ENCODE measurements at places on chromosomes 2 and 18.

- DNase-seq, result peak; percentile 66
Measured at GRCh38 chr2:120134263-120134662, 88.9 kb downstream of the TMEM185B start.

GRCh38 chr2:187468262-187468661, 20.2 kb upstream of the CALCRL start:
- no peak for DNase-seq

- DNase-seq, result no peak
Measured at GRCh38 chr2:49801898-49802450, 647.7 kb upstream of the FSHR start.

GRCh38 chr2:189876271-189876670, 92.0 kb downstream of the PMS1 start:
- DNase-seq, result no peak

GRCh38 chr2:150783015-150783414, 295.5 kb upstream of the RND3 start:
- DNase-seq, result no peak

- no peak for DNase-seq
Measured at GRCh38 chr2:157415591-157416101, 28.2 kb downstream of the CYTIP start.

- peak; percentile 31 for DNase-seq
Measured at GRCh38 chr18:361941-362310, 94.1 kb upstream of the THOC1 start.

DNA sequence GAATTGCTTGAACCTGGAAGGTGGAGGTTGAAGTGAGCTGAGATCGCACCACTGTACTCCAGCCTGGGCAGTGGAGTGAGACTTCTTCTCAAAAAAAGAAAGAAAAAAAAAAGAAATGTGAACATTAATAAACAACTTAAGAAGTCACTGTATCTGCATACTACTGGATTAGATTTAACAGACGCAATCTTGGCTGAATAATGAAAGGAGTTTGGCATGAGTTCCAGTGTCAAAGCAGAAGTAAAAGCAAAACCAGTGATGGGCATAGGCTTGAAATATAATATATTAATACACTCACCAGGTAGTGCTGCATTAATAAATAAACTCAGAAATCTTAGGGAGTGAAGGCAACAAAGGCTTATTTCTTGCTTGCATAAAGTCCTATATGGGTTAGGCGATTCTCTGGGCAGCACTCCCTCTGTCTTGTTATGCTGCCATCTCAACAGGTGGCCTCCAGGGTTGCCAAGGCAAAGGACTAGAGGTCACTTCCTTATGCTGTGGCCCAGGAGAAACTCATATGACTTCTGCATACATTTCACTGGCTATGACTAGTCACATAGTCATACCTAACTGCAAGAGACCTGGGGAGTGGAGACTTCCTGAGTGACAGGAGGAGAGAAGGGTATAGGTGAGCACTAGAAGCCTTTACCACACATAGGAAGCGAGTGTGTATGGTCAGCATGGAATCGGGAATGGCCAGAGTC, 296.2 kb upstream of the SPRED2 start:
- DNase-seq, result no peak

DNA sequence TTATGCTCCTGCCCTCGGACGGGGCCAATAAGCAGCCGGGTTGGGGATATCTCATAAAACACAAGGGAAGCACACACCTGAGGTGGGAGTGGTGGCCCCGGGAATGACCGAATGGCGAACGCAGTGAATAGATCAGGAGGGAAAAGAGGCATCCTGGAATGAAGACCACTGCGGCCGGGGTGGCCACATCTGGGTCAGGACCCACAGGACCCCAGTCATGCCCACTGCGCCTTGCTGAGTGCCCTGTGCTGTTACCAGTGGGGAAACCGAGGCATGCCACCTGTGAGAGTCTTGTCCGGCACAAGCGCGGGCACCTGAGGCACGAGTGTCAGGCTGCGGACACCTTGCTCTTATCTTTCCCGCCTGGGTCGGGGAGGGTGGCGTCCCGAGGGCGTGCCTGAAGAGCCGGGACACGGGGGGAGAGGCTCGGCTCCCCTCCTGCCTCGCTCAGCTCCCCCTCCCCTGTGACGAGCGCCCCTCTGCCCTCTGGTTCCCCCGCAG, 1.6 kb downstream of the PDCD1 start:
- DNase-seq, result no peak

- no peak for DNase-seq
Measured at GRCh38 chr2:169285531-169286235, 76.7 kb downstream of the LRP2 start.

DNA sequence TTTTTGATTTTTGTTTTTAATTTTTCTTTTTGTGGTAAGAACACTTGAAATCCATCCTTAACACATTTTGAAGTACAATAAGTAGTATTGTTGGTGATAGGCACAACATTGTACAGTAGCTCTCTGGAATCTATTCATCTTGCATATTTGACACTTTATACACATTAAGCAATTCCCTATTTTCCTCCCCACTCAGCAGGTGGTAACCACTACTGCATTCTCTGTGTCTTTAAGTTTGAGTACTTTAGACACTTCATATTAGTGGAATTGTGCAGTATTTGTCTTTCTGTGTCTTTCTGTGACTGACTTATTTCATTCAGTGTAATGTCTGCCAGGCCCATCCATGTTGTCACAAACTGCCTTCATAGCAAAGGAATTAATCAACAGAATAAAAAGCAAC, 471.7 kb upstream of the CDH20 start:
- DNase-seq, result no peak

GRCh38 chr2:208179028-208179609, 10.7 kb downstream of the C2orf80 start:
- DNase-seq, result no peak

- DNase-seq, result peak; percentile 52
Measured at GRCh38 chr18:45621061-45621511, 5.8 kb downstream of the SLC14A2 start.

GRCh38 chr2:7933672-7934071, 748.2 kb upstream of the ID2 start:
- no peak for DNase-seq

DNA sequence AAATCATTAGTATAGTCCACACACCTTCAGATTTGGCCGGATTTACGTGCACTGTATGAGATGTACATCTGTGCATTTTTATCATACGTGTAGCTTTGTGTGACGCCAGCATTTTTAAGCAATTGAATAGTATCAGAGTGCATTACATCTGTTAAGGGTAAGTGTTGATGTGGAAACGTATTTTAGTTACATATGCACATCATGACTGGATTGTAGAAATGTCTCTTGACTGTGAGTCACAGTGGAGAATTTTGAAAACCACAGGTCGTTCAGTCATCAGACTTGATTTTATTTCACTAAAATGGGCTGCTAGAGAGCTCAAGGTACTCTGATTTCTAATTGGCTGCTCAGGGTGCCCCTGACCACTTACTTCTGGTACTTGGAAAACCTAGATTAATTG, 5.4 kb upstream of the GPBAR1 start:
- no peak for DNase-seq

GRCh38 chr2:68831686-68832232, 39.4 kb downstream of the BMP10 start:
- DNase-seq, result no peak

GRCh38 chr2:121999264-121999663, 243.8 kb downstream of the TSN start:
- no peak for DNase-seq

DNA sequence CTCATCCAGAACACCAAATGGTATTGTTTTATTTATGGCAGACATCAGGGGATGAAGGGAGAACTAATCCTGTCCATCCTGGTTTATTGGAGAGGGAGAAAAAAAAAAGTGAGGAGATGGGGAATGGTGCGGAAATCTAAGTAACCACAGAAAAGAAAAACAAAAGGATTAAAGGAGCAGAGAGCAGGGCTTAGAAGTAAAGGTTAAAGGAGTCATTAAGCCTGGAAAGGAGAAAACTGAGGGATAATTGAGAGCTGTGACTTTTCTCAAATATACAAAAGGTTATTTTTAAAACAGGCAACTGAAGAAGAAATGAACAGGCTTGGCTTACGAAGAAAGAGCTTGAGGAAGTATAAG, 127.2 kb upstream of the PPP1CB start:
- no peak for DNase-seq

- peak; percentile 36 for DNase-seq
Measured at GRCh38 chr2:82023710-82024109, 1719.2 kb upstream of the LRRTM1 start.

GRCh38 chr2:127479866-127480743, 46.2 kb downstream of the IWS1 start:
- DNase-seq, result peak; percentile 73

DNA sequence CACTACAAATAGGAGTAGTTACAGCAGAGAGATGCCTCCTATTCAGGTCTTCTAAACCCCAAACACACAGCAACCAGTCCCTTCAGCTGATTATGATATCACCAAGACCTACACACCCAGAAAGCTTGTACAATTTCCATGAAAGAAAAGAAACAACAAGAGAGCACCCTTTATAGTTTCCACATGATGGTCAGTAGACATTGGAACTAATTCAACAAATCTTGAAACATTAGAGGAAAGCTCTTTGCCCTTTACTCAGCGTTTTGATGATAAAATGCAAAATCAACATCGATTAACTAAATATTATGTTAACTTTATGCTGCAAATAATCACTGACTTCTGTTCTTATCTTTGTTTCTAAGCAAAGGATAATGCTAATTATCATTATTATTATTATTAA, 393.6 kb upstream of the ID2 start:
- DNase-seq, result no peak

- no peak for DNase-seq
Measured at GRCh38 chr2:79125721-79125985, 5.4 kb downstream of the REG1A start.

GRCh38 chr18:39025531-39025930, 1459.9 kb upstream of the CELF4 start:
- DNase-seq, result no peak

DNA sequence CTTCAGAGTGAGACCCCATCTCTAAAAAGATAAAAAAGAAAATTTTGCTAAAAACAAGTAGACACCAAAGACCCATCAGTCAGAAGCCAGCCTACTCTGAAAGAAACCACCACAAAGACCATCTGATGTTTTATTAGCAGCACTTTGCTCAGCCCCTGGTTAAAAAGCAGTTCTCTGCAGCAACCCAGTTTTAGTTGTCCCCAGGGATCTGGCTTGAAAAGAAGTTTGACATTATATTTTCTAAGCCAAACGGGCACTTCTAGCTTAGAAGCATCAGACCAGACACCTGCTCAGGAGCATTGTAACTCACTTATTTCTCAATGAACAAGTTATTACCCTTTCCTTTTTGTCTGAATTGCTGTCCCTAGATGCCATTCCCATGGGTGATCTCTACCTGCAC, 164.2 kb upstream of the ETAA1 start:
- no peak for DNase-seq

GRCh38 chr2:186065491-186065890, 326.9 kb downstream of the FSIP2 start:
- no peak for DNase-seq

GRCh38 chr2:180507028-180507427, 473.4 kb upstream of the UBE2E3 start:
- no peak for DNase-seq

DNA sequence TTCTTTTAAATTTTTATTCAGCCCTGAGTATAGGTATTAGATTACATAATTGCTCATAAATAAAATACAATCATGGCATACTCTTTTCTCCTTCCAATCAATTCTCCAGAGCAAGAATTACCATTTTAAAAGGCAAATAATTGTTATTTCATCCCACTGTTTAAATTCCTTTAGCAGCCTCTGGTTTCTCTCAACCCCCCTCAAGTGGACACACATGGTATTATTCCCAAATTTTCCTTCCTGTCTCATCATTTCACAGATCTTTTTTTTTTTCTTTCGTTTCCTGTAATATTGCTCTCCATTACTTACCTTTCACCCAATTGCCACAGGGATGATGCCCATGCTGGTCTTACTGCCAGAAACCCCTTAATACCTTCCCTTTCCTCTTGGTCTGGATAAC, 385.2 kb downstream of the RIT2 start:
- no peak for DNase-seq

GRCh38 chr2:11827547-11827946, 81.1 kb downstream of the LPIN1 start:
- no peak for DNase-seq

GRCh38 chr2:98895221-98895620, 40.8 kb downstream of the CRACDL start:
- no peak for DNase-seq

GRCh38 chr2:204081487-204082425, 145.2 kb downstream of the ICOS start:
- peak; percentile 30 for DNase-seq

DNA sequence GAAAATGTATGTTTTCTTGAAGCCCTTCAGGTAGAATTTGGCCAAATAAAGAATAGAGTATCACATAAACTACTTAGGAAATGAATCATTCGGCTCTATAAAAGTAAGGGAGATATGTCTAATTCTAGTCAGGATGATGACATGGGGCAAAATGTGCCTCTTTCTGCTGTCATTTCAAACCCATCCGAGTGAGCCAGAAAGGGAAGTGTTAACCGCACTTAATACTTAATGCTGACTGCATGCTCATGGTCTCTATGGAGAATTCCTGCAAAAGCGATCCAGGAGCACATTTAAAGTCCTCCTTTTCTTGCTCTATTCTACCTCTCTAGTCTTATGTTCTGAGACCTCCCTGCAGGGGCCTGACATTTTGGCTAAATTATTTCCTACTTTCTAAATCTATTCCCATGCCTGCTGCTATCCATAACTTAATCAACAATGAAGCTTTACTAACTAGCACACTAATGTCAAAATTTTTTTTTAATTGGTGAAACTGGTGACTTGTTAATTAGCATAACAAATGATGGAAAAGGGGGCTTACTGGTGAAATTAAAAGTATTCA, 127.4 kb downstream of the CDC42EP3 start:
- DNase-seq, result no peak

DNA sequence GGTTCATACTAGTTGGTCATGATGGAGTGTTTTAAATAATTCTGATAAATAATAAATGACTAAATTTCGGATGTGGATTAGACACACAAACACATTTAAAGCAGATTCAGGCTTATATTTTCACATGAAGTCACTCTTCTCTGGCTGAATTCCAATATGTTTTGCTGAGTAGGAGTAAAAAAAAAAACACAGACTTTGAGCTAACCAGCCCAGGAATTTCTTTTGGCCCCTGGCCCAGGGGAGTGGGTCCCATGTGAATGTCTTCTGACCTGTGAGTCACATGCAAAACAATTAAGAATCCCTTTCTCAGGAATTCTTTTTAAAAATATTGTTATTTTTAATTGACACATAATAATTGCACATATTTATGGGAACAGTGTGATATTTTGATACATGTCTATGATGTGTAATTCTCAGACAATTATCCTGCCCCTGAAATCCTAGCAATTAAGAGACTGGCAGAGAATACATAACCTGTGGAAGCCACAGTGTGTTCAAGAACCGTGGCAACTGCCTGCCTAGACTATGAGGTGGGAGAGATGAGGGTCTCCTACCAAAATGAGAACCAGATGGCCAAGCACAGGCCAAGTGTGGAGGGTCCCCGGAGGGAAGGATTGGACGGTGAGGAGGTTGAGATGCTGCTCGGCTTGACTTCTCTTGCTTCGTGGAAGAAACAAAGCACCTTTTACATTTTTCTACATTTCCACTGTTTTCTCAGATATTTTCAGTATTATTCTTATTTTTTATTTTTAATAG, 236.4 kb downstream of the PIEZO2 start:
- no peak for DNase-seq

Data from H9 (cell line).